ENCODE measurements at places on chromosomes 3 and 15.

GRCh38 chr3:102741105-102741504 lies 306.3 kb downstream of the ZPLD1 start:
- DNase-seq: no peak

DNA sequence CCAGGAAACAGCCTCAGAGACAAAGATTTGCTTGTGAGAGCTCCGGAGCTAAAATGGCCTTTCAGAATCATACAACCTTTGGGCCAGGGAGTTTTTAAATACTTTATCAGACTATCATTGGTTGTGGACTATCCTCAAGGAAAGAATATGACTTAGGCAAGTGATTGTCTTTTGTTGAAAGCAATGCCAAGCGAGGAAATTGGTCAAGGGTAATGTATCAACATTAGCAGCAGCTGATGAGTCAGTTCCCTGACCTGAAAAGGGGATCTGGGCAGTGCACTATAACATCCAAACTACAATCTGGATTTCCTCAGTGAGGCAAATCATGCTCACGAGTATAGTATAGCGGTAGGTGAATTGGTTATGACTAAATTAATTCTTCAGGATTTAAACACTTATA lies 303.6 kb downstream of the LSAMP start:
- DNase-seq: no peak

GRCh38 chr15:81026836-81027599 lies 26.3 kb downstream of the TLNRD1 start:
- no peak for DNase-seq

DNA sequence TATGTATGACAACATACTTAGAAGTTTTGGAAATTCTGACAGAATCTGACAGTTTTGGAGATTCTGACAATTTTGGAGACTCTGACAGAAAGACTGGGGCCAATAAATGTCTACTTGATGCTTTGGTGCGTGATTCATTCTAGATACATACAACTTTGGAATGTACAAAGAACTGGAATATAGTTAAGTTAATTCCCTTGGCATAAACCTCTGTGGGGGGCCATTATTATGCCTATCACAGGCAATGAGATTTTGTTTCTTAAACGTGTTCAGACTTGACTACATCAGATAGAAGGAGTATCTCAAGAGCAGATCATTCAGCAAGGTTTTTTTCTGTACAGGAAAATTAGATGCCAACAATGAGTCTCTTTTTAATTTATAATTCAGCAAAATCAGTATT lies 617.6 kb upstream of the ZNF717 start:
- DNase-seq: no peak

DNA sequence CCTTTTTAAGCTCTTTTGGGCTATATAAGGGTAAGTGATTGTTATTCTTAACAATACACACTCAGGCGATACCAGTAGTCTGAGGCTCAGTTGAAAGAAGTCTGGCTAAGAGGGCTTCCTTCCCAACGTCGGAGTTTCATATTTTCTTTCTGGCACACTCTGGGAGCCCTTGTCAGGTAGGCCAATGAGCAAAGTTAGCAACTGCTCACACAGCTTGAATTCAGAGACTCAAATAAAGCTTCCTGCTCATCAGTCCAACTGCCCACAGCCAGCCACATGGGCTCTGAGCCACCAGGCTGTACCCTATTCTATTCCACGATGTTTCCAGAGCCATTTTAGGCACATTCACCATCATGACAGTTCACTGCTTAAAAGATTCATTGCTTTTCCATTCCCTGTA lies 155.1 kb upstream of the TBL1XR1 start:
- DNase-seq: no peak

DNA sequence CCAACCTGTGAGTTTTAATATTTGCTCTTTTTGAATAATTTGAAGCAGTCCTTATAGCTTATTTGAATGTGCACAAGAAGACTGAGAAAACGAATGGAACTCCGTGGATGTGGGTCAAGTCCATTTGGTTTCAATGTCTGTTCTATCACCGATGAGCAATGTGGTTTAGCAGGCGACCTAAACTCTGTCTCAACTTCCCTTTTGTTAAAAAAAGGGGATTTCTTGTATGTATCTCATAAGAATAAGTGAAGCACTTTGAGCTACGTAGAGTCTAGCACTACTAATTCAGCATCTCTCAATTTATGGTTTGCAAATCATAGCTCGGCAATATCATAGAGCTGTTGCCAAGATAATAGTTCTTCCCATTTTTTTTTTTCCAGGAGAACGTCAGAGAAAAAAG lies 4.6 kb upstream of the SKIL start:
- no peak for DNase-seq

GRCh38 chr3:101964861-101965260 lies 115.5 kb downstream of the NFKBIZ start:
- DNase-seq: no peak

- DNase-seq: no peak
These were observed 166.0 kb upstream of the LPP start for GRCh38 chr3:187987924-187988323.

GRCh38 chr15:101135532-101136166 lies 116.2 kb downstream of the CHSY1 start:
- DNase-seq: no peak

DNA sequence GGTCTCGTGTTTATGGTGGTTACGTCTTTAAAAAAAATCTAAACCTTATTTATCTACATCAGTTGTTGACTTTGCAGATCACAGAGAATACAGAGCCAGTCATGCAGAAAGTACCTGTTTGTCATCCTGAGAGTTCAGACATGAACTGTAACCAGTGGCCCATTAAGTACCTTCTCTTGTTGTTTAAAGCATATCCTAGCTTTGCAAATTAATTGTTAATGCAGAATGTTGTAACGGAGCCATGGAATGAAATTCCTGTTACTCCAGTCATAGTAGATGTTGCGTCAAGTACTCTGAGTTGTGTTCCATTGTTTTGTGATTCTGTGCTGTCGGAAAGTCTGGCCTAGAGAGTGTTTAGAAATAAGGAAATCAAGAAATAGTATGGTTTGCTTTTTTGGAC lies 205.2 kb downstream of the RBMS3 start:
- DNase-seq: peak; percentile 18

DNA sequence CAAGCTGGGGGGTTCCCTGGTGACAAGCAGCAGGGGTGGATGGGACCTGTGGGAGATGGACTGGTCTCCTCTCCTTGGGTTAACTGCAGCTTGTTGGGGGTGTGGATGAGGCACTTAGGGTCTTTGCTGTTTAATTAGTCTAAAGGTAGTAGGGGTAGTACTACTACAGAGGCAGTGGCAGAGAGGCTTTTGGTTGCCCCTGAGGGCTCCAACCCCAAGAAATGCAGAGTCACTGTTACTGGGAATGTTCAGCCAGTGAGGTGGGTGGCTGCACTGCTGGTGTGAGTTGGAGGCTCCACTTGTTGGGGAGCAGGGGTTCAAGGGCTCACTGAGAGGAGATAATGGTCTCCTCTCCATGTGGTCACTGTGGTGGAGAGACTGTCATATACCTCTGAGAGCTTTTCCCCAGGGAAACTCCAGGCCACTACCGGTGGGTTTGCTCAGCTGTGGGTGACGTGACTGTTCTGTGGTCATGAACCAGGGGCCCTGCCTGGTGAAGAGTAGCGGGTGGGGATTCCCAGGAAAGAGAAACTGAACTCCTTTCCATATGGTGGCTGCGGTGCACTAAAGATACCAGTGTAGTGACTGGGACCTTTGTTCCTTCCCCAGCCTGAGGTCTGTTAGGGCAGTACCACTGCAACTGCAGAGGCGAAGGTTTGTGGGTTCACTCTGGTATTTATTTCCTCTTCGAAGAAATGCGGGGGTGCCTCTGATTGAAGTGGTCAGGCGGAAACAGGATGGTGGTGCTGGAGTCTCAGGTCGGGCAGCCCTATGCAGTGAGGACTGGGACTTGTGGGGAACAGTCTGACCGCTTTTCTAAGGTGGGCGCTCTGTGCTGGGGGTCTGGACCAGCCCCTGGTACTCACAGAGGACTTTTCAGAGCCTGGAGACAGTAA lies 68.9 kb upstream of the TNFSF10 start:
- DNase-seq: no peak

DNA sequence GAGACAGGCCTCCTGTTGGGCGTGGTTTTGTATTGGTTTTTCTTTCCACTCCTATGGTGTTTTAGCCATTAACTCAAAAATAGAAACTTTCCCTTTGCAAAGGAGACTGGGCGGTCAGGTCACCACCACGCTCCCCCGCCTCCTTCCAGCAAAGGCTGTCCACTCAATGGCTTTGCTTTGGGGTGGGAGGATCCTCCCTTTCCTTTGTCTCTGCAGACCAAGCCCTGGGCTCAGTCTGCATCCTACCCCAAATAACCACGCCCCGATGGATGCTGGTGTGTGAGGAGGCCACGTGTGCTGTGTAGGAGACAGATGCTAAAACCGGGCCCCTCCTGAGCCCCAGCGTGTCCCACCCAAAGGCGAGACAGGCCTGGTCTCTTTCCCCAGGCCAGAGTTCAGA lies 68.5 kb downstream of the GRIP2 start:
- DNase-seq: no peak

DNA sequence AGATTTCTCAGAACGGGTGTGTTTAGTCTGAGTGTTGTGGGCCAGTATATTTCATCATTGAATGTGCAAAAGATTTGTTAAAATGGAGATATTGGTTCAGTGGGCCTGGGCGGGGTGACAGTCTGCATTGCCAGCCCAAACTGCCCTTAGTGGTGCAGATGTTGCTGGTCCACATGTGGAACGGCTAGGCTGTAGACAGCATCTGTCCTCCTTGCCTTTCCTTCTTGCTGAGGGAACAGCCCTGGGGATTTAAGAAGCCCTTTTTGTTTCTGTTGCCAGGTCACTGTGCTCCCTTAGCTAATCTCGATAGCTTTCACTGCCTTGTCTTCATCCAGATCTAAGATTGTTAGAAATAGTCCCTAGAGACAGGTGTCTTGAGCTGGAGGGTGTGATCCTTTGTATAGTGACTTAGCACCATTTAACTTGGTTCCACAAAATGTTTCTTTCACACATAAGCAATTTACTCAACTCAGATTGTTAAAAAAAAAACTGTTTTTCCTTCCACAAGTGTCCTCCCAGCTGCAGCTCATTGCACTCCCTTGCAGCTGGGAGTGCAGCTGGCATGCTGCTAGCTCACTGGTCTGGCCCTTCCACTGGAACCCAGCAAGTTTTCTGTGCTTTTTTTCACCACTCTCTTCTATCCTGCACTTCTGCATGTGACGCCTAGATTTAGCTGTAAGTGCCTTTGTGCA lies 37.5 kb downstream of the GAP43 start:
- peak; percentile 16 for DNase-seq

DNA sequence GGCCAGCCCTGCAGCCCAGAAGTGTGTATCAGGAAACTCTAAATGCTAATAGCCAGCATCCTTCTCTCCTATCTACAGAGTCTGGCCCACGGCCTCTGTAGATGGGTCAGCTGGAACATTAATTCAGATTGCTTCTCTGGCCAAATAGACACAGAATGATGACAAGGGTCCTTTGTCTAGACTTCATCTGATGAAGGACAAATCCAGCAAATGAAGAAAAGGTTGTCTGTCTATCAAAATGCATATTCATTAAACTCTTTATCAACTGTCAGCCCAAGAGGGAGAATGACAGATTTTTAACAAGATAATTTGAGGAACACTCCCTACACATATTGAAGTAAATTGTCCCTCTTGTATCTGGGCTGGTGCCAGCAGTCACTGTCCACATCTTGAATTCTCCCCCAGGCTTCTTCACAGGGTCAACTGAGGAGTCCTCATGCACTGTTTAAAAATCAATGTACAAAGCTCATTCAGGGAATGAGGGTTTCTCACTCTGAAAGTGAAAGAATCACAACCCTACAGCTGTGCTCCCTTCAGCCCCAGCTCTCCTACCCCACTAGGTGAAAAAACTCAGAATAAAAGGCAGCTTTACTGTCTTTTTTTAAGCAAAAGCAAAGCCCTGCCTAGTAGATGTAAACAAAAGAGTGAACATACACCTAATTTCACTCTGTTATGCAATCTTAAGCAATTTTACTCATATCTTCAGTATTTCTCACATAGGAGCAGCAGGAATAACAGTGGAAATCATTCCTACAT lies 507.7 kb downstream of the IGSF11 start:
- DNase-seq: no peak

GRCh38 chr15:48566668-48567067 lies 78.8 kb downstream of the FBN1 start:
- DNase-seq: no peak

DNA sequence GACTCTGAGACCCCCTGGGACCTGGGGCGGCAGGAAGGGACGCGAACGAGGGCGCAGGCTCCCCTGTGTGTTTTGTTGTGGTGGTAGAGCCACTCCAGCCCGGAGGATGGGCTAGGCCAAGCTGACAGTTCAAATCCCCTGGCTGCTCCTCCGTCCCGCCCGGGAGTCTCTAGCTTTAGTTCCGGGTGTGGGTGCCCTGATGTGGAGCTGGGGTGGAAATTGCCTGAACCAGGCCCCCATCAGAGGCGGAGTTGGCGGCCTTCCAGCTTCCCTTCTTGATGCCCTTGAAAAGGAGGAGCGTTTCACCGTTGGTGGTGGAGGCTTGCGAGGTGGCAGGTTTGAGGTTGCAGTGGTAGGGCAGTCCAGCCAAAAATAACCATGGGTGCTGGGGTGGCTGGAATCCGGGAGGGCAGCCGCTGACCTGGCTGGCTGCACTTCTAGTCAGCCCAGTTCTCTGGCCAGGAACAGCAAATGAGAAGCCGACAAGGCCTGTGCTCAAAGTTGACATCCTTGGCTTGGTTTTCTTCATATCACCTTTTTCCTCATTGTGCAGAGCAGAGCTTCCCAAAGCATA lies 817 bp downstream of the CLK3 start:
- no peak for DNase-seq

DNA sequence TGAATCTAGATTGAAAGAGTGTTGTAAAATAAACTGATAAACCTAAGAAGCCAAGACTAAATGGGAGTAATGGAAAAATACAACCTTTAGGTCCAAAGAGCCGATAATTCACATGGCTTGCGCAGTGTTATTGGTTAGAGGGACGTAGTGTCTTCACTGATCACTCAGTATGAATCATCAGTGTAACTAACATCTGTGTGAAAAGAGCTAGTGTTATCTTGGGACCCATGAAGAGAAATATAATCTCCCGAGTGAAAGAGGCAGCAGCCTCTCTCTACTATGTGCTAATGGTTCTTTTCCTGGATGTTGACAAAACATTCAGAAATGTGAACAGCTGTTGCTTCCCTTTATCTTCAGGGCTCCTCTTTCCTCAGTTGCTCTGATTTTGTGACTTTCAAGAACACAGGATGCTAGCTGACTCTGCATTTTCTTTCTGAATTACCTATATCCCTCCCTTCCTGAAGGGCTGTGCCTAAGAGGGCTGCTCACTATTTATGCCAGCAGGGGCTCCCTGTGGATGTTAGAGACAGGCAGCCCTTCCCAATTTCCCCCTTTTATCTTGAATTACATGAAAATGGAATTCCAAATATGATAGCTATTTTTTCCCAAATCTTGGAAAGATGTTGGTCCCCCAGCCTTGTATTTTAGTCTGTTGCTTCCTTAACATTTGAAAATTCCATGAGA lies 128.8 kb downstream of the GRM7 start:
- DNase-seq: no peak

DNA sequence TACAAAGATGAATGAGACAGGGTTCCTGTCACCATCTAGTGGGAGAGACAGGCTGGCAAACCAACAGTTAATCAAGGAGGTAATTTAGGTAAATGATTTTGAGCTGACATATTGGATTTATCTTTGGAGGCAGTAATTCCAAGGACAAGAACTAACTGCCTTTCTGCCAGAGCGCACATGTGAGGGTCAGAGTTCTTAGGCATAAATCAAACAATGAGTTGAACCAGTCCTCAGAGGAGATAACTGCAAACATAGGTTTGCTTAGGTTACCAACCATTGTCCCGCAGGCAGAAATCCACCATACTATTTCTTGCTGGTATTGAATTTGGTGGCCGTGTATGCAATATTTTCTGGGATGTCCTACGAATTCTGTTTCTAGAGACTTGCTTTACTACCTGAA lies 14.2 kb upstream of the PPP1R2 start:
- no peak for DNase-seq

GRCh38 chr3:179175358-179175757 lies 27.2 kb downstream of the PIK3CA start:
- no peak for DNase-seq

Data from SK-N-DZ (cell line).